ENCODE measurements at places on chromosomes 1 and 21. TPM values are rescaled to one million over a fixed set of nuclear protein-coding genes. Genes with fewer than 3 reads are reported as not detected.

The MAP1LC3C gene
- total RNA-seq, result 1.6 TPM

The P3H1 gene
- total RNA-seq, result 138 TPM

The CYP4X1 gene
- total RNA-seq, result 2.1 TPM

The CPLANE2 gene
- total RNA-seq, result 7.8 TPM

The FAM72C gene
- 0.13 TPM for total RNA-seq

The SLC2A1 gene
- 86.8 TPM for total RNA-seq

The WDR3 gene
- total RNA-seq, result 13.5 TPM

The RAD54L gene
- 2.6 TPM for total RNA-seq

The HFM1 gene
- total RNA-seq, result 2.2 TPM

The SEMA6C gene
- total RNA-seq, result 1.4 TPM

The S100B gene
- total RNA-seq, result 28.0 TPM

The FNDC5 gene
- total RNA-seq, result 0.91 TPM

The WLS gene
- total RNA-seq, result 28.6 TPM

The CD34 gene
- 0.54 TPM for total RNA-seq

The PRKAA2 gene
- total RNA-seq, result 2.5 TPM

The RGS4 gene
- total RNA-seq, result 2.1 TPM

The BCL2L15 gene
- total RNA-seq, result 0.22 TPM

The ATP6V1G3 gene
- not detected for total RNA-seq

The SMPDL3B gene
- not detected for total RNA-seq

Measured in articular chondrocyte of knee joint (primary cell).